ENCODE measurements at places on chromosomes 7 and 10.

- DNase-seq, result no peak
These were observed 56.2 kb downstream of the CUL1 start for GRCh38 chr7:148754912-148755311.

- DNase-seq, result no peak
These were observed 149.2 kb downstream of the CRPPA start for GRCh38 chr7:16271990-16272665.

GRCh38 chr10:24777196-24777595, 53.5 kb upstream of the ARHGAP21 start:
- DNase-seq, result no peak

GRCh38 chr7:91512958-91513357, 248.7 kb downstream of the FZD1 start:
- no peak for DNase-seq

DNA sequence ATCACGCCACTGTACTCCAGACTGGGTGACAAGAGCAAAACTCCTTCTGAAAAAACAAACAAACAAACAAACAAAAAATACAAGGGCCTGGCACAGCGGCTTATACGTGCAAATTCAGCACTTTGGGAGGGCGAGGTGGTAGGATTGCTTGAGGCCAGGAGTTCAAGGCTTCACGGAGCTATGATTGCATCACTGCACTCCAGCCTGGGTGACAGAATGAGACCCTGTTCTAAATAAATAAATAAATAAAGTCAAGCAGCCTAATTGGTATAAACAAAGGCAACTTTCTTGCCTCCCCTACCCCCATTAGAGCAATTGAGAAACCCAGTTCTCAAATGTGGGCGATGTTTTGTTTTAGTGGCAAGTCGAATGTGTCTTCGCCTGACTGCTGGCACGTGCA, 26.3 kb upstream of the KPNA7 start:
- no peak for DNase-seq

- DNase-seq, result no peak
These were observed 370.4 kb downstream of the HGF start for GRCh38 chr7:81399471-81399870.

GRCh38 chr10:108036265-108036664, 871.8 kb upstream of the SORCS1 start:
- DNase-seq, result no peak

DNA sequence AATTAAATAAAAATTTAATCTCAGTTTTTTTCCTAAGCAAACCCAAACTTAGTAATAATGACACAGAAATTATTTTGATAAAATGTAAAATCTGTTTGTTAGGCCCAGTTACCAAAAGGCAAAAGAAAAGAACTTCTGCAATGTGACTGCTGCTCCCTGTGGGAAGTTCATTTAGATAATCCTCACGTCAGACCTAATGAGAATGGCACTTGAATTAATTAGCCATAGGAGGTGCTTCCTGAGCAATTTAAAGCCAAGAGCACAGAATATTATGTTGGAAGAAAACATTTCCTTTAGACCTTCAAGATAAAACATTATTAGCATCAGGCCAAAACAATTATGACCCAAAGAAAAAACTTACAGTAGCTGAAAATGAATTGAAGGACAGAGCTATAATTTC, 19.4 kb downstream of the SPAM1 start:
- no peak for DNase-seq

DNA sequence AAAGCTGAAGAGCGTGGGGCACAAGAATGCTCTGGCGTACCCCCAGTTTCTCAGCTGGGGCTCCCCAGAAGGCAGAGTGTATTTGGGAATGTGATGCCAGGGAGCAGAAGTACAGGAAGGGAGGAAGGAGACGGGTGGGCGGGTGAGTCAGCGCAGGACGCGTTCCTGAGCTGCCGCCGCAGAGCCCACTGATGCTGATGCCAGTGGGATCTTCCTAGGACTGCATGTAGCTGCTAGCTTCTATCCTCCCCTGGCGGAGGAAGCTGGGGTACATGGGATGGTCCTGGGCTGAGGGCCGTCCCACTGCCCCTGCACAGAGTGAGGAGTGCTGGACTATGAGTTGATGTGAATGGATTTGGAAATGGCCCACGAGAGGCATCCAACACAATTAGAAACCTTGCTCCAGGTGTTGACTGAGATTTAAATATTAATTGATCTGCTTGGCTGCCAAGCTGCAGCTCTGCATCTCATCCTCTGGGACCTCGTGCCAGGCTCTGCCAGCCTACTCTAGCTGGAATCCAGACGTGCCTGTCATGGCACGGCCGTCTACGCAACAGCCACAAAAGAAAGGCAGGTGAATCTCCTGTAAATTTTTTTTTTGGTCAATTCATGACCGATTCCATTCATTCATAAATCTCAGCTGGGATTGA, 66.2 kb upstream of the RHEB start:
- no peak for DNase-seq

DNA sequence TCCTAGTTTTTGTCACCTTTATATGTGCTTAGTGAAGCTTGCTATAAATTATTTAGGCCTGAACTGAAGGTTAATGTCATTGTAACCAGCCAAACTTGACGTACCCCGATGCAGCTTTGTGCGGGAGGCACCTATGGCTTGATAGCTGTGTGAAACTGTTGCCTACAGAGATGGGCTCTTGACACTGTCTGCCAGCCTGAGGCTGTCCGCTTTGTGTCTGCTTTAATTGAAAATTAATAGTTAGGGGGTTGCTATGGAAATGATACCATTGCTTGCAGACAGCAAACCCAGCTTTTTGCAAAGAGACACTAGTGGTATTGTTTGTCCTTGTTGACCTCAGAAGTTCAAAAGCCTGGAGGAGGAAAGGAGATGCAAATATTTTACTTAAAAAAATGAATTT, 2.1 kb upstream of the FOXP2 start:
- peak; percentile 98 for DNase-seq

All from NCI-H526 (cell line).